AG10803 (cell line): ENCODE measurements at places on chromosomes 16 and 17.

GRCh38 chr17:82287868-82288801, 14.6 kb upstream of the CSNK1D start:
- DNase-seq, result peak; percentile 80

GRCh38 chr16:67115639-67116038, 5.9 kb downstream of the PHAF1 start:
- peak; percentile 91 for DNase-seq

- no peak for DNase-seq
Measured at GRCh38 chr17:42900460-42901331, at the start of gene G6PC1. Gene G6PC1, plus strand, starts transcription at chr17:42900799. Its CDS starts 78 bp downstream, at chr17:42900877.

- peak; percentile 97 for DNase-seq
Measured at GRCh38 chr17:45147581-45148182, 593 bp upstream of the HEXIM1 start.

- DNase-seq, result no peak
Measured at GRCh38 chr17:82175951-82176350, 36.7 kb downstream of the CCDC57 start.
